ENCODE measurements at places on chromosomes 3 and 15. TPM values are rescaled to one million over a fixed set of nuclear protein-coding genes. Genes with fewer than 3 reads are reported as not detected.

- DNase-seq = no peak
Measured at GRCh38 chr3:172229462-172229861, 190.1 kb downstream of the FNDC3B start.

- DNase-seq = no peak
Measured at GRCh38 chr3:31629054-31629453, 96.3 kb downstream of the STT3B start.

GRCh38 chr3:60178931-60179653, 1072.2 kb downstream of the FHIT start:
- no peak for DNase-seq

DNA sequence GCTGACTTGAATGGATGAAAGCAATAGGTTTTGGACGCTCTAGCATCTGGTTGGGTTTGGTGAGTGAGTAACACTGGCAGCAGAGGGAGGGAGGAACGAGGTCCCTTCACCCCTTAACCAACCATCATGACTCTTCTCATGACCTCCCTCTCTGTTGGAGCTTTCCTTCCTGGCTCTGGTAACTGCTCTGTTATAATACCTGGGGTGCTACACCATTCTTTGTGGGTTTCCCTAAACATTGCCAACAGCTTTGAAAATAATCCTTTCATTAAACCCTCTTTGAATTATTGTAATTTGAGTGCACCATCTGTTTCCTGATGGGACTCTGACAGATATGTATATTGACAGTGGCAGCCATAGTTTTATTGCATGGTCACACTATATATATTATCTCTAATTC, 146.2 kb upstream of the PTPRG start:
- no peak for DNase-seq

The CPLX3 gene
- total RNA-seq = not detected
